T-helper 17 cell (primary cell): ENCODE measurements at places on chromosomes 1 and 21.

DNA sequence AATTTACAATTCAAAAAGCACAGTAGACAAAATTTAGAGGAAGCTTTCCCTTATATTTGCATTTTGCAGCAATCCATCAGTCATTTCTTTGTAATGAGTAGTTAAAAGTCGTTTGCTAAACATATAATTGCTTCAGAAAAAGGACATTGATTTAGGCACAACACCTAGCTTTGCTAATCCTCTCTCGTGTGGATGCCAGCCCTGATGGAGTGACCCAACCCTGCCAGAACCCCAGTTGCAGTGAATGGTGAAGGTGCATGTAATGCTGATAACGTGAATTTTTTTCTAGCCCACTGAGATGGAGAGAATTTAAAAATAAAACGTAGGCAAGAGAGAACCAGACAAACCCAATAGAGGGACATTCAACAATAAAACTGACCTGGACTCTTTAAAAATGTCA, 263.4 kb downstream of the GRIK1 start:
- no peak for DNase-seq

DNA sequence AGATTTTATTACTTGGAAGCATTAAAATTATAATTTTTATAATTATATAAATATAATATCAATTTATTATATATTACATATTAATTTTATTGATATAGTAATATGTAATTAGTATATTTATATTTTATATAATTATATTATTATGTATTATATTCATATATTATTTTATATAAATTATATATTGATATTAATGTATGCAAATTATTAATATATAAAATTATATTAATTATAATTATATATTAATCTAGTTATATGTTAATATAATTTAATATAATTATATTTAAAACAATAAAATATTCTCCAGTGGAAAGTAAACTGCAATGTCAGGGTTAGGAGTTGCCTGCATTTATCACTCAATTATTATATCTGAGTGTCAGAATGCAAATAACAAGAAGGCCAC, 48.8 kb downstream of the KCNK2 start:
- DNase-seq = no peak

DNA sequence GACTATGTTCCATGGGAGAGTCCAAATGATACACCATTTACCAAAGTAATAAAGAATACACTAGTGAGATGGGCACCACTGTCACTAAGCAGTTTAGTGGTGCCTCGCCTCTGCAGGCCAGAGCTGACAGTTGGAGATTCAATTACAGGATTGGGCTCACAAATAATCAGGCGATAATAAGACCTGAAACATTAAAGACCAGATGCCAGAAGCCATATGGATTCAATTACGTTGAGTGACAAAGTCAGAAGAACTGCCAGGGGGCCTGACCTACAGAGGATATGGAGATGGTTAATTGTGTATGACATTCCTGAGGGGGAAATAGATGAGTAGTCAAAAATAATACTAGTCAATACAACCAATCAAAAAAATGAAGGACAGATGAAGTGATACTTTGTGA, 65.2 kb upstream of the ST6GALNAC5 start:
- DNase-seq = no peak

- no peak for DNase-seq
Observed at GRCh38 chr1:235932090-235932510, 65.4 kb upstream of the LYST start.

DNA sequence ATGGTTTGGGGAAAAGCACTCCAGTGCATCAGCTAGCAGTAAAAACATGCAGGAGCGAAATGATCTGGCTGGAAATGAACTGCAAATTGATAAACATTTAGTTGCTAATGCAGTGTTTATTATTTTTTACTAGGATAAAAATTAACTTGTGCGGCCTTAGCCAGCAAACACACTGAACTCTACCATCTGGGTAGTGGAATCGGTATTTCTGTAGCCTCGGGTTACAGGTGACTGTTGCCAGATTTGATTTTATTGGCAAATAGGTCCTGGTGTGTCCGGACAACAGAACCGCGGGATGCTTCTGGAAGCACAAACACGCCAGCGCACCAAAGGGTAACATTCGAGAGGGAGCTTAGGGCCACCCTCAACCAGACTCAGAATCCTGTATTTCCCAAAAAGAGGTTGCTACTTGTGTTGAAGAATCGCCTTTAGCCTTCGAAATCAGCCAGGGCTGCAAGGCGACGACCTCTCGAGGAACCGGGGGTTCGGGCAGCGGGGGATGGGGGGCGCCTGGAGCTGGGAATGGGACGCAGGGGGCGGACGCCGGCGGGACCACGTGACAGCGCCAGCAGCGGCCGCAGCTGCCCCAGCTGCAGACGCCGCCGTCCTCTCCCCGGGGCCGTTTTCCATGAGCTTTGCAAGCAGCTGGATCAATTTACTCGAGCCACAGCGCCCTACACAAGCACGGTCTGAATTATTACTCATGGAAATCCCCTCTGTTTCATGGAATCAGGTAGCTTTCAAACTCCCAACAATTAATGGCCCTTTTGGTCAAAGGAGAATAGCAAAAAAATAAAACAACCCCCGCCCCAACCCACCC, 158.8 kb downstream of the TOMM20 start:
- DNase-seq = no peak

- peak; percentile 20 for DNase-seq
Observed at GRCh38 chr21:35528116-35529042, 479.3 kb upstream of the RUNX1 start.

DNA sequence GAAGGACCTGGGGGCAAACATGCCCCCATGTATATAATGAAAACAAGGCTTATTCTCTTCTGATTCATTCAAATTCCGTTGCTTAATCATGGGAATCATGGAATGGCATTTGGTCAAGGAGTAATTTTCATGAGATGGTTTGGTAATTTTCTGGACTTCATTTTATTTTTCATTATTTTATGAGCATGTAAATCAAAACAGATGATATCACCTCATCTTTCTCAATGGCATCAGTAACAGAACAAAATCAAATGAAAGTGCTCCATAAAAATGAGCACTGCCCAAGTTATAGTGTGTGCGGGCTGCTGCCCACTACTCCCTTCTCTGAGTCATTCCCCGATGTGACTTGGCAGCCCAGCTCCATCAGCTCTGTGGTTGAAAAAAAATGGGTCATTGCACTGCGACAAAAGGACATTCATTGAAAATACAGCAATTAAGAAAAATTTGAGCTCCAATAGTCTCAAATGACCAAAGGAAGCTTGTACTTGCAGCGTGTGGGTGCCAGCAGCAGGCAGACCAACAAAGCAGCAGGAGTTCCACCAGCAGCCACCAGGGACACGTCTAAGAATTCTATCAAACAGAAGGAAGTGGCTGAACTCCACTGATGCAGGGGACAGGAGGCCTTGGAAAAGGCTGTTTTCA, 84.3 kb upstream of the VAV3 start:
- no peak for DNase-seq

- DNase-seq = no peak
Observed at GRCh38 chr1:151763990-151764389, 694 bp upstream of the MRPL9 start.

- DNase-seq = no peak
Observed at GRCh38 chr21:36613059-36613458, 85.9 kb upstream of the SIM2 start.

- DNase-seq = no peak
Observed at GRCh38 chr1:101136739-101137138, 100.1 kb upstream of the S1PR1 start.

DNA sequence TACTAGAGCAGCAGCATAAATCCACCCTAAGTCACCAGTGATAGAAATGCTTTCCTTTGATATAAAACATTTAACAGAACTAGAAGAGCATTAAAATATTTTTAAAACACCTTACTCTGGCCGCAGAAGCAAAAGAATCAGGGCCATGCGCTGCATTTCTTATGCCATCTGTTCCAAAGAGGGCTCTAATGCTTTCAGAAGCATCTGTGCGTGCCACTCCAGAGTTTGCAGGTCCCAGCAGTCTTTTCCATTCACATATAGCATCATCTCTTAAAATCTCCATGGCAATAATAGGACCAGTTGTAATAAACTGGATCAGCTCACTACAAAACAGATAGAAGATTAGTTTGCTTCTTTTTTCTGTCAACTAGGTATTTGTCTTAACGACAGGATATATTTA, 69.2 kb downstream of the NME7 start:
- no peak for DNase-seq

DNA sequence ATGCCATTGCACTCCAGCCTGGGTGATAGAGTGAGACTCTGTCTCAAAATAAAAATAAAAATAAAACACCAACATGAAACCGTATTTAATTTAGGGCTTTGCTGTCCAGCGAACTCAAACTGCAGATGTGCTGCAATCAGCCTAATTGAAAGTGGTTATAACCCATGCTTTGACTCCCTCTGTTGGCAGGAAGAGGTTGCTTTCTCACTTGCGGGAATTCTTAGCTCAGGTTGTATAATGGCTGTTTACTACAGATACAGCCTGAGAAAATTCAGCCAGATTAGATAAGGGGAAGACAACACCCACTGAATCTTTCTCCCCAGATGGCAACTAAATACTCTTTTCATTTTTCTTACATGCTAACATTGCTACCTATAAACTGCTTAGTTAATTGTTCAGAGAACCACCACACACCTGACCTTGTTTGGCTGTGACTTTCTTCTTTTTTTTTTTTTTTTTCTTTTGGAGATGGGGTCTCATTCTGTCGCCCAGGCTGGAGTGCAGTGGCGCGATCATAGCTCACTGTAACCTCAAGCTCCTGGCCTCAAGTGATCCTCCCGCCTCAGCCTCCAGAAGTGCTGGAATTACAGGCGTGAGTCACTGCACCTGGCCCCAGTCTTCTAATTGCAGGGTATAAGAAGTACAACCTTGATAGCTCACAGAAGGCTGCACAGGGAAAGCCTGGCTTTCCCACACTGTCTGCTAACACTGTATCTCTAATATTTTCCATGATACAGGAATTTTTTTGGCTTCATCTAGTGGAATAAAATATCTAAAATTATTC, 34.6 kb downstream of the DNTTIP2 start:
- DNase-seq = no peak

- DNase-seq = no peak
Observed at GRCh38 chr1:243325305-243325890, 69.6 kb downstream of the SDCCAG8 start.

GRCh38 chr1:183794088-183794487, 10.8 kb upstream of the RGL1 start:
- DNase-seq = no peak

DNA sequence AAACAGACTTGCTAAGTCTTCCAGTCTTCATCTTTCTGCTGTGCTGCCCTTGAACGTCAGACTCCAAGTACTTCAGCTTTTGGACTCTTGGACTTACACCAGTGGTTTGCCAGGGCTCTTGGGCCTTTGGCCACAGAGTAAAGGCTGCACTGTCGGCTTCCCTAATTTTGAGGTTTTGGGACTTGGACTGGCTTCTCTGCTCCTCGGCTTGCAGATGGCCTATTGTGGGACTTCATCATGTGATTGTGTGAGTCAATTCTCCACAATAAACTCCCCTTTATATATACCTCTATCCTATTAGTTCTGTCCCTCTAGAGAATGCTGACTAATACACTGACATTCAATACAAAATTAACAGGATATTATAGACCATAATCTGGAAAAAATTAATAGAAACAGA, 628.1 kb downstream of the PLPP3 start:
- DNase-seq = no peak

- DNase-seq = no peak
Observed at GRCh38 chr1:31880957-31881687, 57.0 kb downstream of the PTP4A2 start.

- DNase-seq = no peak
Observed at GRCh38 chr1:61202854-61203598, 120.7 kb downstream of the NFIA start.

DNA sequence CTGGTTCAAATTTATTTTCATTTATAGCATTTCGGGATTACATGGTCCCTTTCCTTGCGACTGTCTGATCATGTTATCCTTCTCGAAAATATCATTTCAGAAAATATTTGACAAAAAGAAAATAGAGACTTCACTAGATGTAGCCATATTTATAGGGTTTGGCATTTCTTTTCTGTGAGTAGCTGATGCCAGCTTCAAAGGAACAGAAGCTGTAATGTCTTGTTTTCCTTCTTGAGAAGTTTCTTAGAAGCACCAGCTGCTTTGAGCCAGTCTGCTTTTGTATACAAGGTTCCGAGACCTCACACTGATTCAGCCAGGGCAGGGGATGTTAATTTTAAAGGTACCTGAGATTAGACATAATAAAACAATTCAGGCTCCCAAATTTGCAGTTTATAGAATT, 248.2 kb downstream of the ZNF648 start:
- no peak for DNase-seq

- no peak for DNase-seq
Observed at GRCh38 chr1:21586846-21587601, 77.8 kb downstream of the ALPL start.

DNA sequence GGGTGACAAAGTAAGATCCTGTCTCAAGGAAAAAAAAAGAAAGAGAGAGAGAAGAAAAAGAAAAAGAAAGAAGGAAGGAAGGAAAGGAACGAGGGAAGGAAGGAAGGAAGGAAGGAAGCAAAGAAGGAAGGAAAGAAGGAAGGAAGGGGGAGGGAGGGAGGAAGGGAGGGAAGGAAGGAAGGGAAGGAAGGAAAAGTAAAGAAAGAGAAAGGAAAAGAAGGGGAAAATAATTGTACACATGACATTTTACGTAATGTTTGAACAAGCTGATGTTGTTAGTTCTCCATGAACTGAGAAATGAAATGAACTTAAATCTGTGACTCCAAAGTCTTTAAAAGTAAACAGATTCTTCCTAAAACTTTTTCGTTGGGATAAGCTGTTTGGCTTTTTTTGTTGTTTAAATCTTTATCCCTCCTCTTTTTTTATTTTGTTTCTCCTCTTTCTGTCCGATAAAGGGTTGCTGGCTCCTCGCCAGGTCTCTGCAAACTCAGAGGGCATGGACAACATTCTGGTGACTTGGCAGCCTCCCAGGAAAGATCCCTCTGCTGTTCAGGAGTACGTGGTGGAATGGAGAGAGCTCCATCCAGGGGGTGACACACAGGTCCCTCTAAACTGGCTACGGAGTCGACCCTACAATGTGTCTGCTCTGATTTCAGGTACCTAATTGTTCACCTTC, 59.8 kb downstream of the IL12RB2 start:
- DNase-seq = no peak

- DNase-seq = no peak
Observed at GRCh38 chr21:45801129-45801964, 157.8 kb downstream of the PCBP3 start.

DNA sequence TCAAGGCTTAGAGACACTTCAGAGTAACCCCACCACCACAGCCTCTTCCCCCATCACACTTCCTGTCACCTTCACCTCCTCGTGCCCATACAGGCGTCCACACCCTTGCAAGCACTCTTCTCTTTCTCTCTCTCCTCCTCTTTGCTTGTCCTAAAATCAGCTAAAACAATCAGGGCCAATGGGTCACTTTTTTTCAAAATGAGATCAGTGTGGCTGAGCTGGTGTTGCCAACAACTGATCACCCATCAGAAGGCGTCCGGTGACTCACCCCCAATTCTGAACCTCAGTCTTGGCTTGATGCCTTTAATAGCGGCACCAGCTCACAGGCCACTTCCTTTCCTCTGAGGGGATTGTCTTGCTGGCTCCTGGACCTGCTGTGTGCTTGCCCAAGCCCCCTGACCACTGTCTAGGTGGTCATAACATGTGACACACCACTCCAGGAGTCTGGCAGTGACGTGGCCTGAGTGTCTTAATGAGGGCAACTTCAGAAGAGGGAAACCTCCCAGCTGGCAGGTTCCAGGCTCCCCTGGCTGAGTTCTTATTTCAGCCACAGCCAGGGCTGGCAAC, 1.6 kb downstream of the DRAXIN start:
- DNase-seq = no peak
